OCI-LY7 (cell line): ENCODE measurements at places on chromosomes 2 and 18.

DNA sequence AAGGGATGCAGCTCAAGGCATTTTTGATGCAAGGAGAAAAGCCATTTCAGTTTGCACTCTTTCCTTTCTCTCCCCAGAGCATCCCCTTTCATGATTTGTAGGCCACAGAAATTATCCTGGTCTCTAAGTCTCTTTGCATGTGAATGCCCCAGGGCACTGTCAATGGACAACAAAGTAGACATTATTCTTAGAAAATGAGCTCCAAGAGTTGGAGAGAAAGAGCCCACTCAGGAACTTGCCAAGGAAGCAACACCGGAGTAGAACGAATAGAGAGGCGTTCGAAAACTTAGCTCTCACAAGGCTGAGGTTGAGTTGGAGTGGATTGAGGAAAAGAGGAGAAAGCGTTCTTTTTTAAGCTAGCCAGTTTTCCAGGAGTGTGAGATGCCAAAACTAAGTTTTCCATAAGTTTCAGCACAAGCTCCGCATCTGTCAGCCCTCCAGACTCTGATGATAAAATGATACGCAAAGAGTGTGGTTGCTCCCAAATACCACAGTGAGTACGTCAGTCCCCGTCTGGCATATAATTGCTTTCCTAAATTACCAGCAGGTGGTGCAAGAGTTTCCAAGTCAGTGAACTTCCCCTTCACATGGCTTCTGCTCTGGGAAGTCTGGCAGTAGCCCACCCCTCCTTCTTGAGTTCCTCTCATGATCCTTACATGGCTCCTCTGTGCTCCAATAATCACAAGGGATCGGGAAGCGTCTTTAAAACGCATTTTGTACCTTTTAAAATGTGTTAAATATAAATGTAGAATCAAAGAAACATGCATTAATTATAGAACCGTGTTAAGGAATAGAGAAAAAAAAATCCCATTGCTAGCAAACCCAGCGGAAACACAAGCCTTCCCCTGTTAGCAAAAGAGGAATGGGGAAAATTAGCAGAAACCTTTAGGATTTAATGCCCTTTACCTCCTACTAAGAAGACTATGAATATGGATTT, 1060.6 kb upstream of the FANCL start:
- peak; percentile 60 for DNase-seq

GRCh38 chr2:158015428-158016076, 86.1 kb upstream of the UPP2 start:
- no peak for DNase-seq

GRCh38 chr2:15926252-15926651, 14.1 kb upstream of the MYCN start:
- no peak for DNase-seq

GRCh38 chr2:221758076-221758475, 186.0 kb upstream of the EPHA4 start:
- peak; percentile 1 for DNase-seq

- DNase-seq: no peak
These were observed 45.3 kb downstream of the LRRFIP1 start for GRCh38 chr2:237672731-237673129.

DNA sequence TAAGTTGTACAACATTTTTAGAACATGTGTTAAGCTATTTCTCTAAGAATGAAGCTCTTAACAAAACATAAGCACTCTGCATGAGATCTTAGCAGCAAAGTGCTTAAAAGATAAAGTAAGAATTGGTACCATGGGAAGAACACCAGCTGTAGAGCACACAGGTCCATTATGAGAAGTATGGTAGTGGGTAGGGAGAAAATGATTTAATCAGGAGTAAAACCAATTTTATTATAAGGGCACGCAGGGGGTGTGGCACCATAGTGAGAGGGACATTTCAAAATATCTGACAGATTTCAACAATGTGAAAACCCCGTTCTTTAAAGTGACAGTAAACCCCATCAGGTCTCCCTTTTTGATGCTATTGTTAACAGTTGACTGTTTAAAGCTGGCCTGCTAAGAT, 492.9 kb downstream of the ARHGAP15 start:
- no peak for DNase-seq

DNA sequence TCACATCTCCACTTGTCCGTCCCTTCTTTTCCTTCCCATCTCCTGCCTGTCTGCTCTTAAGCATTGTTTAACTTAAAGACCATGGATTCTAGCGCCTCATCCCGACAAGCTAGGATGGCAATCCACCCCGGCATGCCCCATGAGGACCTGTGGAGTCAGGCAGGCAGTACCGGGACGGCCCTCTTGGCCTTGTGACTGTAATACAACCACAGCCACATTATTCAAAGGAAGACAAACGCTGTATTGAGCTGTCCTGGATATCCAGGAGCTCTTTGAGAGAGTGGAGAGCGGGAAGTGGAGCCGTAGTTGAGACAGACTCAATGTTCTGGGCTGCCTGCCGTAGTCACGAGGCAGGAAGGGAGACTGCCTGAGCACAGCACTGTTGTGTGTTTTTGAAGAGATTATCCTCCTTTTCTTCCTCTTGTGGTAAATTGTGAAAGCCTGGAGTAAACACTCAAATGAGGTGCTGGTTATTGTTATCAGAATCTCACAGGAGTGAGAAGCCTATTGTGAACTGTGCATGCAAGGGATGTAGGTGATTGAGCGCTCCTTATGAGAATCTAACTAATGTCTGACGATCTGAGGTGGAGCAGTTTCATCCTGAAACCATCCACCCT, 929.8 kb upstream of the CNTNAP5 start:
- DNase-seq: no peak

DNA sequence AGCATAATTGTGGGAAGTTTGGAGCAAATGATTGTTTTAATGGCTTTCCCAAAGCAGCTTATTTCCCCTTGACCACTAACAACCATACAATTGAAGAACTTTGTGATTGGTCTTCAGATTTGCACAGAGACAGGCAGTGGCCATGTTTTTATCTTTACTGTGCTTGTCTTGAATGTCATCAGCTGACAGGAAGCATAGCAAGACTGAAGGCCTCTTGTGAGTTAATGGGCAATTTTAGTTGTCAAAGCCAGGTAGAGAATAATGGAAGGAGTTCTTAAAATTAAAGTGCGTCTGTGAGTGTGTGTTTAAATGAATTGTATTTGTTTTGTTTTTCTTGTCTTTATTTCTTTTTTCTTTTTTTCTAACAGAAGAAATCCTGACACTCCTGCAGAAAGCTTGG, 809.9 kb downstream of the TSN start:
- no peak for DNase-seq
